CD4-positive, alpha-beta T cell treated with Interleukin-15 for 1 hour (primary cell): ENCODE measurements at places on chromosomes 3 and 15.

DNA sequence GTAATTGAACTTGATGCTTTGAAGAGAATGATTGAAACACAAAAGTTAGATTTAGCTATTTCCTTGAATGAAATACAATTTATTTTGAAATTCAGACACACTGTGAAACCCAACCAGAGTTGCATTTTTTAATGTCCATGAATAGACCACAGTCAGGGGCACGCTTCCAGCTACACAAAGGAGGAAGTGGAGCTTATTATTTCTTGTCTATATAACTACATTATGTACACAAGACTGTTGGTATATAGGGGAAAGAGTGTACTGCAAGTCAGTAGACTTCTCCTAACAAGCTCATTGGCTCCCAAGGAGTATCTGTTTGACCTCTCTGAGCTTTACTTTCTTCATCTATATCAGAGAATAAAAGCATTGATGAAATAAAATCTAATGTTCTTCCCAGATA is 326.2 kb downstream of the RYR3 start:
- DNase-seq = no peak

DNA sequence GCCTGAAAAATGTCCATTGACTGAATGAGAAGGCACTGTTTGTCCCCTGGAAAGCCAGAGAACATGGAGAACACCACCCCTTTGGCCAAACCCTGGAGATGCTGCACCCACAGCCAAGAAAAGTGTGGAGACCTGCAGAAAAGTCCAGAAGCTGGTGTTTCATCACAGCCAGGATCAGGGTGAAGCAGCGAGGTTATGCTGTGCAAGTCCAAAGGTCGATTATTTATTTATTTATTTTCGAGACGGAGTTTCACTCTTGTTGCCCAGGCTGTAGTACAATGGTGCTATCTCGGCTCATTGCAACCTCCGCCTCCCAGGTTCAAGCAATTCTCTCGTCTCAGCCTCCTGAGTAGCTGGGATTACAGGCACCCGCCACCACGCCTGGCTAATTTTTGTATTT is 5.5 kb upstream of the CTSH start:
- no peak for DNase-seq

GRCh38 chr15:40088929-40089755 is 19.5 kb downstream of the BMF start:
- no peak for DNase-seq

GRCh38 chr15:42282344-42282743 is 9.1 kb upstream of the TMEM87A start:
- no peak for DNase-seq

DNA sequence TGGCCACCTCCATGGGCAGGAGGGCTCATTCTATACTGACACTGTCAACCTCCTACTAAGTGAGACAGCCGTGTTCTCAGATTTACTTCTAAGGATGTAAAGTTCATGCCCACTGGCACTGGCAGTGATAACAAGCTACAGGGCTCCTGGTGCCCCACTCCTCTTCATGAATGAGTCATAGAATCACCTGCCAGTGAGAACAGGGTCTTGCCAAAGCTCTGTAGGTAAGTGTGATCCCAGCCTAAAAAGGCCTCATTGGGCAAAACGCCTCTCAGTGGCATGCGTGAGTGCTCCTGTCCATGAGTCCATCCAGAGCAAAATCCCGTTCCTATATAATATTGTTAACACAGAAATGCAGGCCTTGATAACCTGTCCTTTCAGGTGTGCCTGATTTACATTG is 17.4 kb downstream of the PXYLP1 start:
- DNase-seq = no peak

- DNase-seq = no peak
These were observed 457.5 kb upstream of the ALCAM start for GRCh38 chr3:104909198-104909597.

- DNase-seq = no peak
These were observed 12.8 kb downstream of the CPB1 start for GRCh38 chr3:148840451-148840850.

- no peak for DNase-seq
These were observed 1412.6 kb downstream of the ZPLD1 start for GRCh38 chr3:103847081-103848062.

- no peak for DNase-seq
These were observed 42.8 kb downstream of the MAP2K1 start for GRCh38 chr15:66429546-66429945.

DNA sequence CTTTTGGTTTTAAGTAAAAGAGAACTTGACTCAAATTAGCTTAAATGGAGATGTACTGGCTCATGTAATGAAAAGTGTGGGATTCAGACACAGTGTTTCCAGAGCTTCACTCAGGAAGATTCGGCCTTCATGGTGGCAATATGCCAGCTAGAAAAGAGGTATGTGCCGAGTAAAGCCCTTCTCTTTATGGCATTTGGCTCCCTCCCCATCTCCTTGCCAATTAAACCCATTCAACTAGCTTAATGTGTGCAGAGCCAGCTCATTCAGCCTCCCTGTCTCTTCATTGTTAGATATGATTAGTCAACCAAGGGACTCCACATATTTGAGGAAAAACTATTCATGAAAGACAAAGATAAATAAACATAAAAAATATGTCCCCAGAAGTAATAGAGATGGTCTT is 15.0 kb upstream of the TRANK1 start:
- DNase-seq = no peak

DNA sequence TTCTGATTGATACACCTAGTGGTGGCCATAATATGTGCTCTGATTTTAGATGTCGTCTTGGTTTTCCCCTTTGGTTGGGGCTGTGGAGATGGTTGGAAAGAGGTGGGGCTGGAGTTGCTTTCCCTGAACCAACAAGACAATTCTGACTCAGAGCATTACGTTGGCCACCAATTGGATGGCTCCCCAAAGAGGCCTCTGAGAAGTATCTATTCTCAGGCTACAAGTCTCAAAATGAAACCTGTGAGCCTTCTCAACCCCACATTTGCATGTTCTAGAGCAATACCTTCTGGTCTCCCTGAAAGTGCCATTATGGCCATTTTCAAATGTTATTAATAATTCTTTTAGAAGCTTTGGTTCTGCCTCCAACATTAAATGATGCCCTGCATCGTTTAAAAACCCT is 188.4 kb upstream of the WNT5A start:
- DNase-seq = no peak

GRCh38 chr3:76199382-76199781 is 414.0 kb upstream of the ZNF717 start:
- DNase-seq = no peak

- no peak for DNase-seq
These were observed 41.0 kb downstream of the SLCO2A1 start for GRCh38 chr3:133988631-133989161.

DNA sequence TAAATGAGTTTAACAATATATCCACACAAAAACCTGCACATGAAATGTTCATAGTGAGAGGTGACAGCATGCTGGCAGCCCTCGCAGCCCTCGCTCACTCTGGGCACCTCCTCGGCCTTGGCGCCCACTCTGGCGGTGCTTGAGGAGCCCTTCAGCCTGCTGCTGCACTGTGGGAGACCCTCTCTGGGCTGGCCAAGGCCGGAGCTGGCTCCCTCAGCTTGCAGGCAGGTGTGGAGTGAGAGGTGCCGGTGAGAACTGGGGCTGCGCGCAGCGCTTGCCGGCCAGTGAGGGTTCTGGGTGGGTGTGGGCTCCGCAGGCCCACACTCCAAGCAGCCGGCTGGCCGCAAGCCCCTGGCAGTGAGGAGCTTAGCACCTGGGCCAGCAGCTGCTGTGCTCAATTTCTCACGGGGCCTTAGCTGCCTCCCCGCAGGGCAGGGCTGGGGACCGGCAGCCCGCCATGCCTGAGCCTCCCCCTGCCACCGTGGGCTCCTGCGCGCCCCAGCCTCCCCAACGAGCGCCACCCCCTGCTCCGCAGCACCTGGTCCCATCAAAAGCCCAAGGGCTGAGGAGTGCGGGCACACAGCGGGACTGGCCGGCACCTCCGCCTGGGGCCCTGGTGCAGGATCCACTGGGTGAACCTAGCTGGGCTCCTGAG is 3.4 kb downstream of the CCDC13 start:
- no peak for DNase-seq

DNA sequence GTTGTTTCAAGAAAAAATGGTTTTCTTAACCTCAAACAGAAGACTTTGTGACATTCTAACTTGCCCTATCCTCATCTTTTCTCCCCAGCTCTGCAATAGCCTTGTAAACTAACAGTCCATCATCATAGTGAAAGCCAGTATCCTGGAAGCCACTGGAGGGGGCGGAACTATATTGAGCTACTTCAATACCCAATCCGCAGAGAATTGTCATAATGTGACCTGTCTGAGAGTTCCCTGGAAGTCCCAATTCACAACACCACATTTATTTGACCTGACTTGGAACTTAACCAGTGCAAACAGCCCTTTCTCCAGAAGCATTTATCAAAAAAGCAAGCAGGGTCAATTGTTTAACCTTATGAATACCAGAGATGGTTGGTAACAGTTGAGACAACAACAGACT is 747.6 kb upstream of the GRM7 start:
- no peak for DNase-seq

GRCh38 chr3:123279121-123279520 is 77.4 kb downstream of the SEC22A start:
- DNase-seq = no peak

DNA sequence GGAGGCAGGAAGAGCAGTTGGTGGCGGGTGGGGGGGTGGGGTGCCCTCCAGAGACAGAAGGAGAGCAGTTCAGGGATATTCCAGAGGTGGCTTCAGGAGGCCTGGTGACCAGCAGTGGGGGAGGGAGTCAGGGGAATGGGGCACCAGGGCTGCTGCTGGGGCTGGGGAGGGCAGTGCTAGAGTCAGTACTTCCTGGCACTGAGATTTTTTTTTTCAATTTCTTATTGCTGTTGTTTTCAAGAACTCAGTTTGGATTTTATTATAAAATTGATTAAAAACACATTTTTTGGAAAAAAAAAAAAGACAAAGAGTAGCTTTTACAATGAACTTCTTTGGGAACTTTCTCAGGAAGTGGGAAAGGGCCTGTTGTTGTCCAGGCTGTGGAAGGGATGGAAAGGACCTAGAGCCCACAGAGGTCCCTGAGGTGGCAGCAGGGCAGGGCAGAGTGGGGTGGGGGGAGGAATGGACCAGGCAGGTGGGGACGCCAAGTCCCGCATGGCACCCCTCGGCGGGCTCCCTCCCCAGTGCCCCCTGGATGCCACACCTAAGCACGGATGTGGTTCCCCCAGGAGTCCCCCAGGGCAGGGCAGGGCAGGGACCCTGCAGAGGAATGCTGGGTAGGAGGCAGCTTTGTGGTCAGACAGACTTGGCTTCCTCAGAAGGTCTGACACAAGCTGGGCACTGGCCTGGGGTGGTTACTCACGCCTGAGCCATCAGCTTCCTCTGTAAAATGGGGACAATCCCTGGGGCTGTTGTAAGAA is 8.5 kb upstream of the ANPEP start:
- DNase-seq = peak; percentile 63

DNA sequence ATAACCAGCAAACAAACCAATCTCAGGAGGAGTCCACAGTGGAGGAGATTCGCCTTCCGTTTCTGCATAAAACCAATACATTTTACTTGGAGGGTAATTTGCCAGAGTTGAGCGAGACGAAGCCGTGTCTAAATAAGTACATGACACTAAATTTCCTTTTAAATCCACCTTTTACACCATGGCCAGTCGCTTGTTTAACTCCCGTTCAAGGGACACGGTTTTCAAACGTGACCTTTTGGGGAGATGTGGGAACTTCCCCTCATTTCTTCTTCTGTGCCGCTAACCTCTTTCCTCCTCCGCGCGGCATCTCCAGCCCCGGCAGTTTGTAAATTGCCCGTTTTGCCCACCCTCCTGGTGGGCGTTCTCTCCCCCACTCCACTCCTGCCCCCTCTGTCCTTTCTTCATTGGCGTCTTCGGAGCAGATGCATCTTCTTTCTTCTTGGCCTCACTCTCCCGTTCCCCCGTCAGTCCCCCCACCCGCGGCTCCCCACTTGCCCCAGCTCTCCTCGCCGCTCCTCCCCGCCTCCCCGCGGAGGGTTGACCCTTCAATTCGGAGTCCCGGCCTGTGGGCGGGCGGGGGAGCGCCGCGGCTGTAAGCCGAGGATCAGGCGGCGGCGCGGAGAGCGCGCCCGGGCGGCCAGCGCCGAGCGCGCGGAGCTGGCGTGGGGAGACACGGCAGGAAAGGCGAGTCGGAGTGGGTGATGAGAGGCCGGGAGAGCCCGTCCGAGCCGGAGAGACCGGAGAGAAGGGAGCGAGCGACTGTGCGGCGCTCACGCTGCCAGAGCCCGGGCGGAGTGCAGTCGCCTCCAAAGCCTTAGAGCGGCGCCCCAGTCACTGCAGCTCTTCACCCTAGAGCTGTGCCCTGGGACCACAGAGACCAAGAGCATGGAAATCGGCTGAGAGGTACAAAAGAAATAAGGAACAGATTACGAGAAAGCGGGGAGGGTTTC is at the start of gene NLGN1:
Gene NLGN1 (plus strand): TSS at position 584 of the 950 bp plus-strand sequence.
- no peak for DNase-seq

DNA sequence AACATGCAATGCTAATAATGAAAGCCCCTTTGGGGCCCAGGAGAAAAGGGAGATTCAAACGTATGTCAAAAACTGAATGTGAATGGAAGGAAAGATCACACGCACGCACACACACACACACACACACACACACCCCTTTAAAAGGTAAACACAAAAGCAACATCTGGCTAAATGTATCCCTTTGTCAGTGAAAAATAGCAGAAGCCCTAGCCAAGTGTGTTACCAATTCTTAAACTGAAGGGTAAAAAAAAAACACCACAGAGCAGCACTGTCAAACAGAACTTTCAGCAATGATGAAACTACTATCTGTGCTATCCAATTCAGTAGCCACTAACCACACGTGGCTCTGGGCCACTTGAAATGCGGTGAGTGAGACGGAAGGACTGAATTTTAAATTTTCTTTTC is 4.9 kb downstream of the RFTN1 start:
- no peak for DNase-seq

- no peak for DNase-seq
These were observed 170.9 kb downstream of the EPHB1 start for GRCh38 chr3:134965865-134966481.

- DNase-seq = no peak
These were observed 543.1 kb downstream of the NTRK3 start for GRCh38 chr15:87713475-87713879.

GRCh38 chr3:125022206-125022605 is 33.6 kb downstream of the HEG1 start:
- DNase-seq = no peak

DNA sequence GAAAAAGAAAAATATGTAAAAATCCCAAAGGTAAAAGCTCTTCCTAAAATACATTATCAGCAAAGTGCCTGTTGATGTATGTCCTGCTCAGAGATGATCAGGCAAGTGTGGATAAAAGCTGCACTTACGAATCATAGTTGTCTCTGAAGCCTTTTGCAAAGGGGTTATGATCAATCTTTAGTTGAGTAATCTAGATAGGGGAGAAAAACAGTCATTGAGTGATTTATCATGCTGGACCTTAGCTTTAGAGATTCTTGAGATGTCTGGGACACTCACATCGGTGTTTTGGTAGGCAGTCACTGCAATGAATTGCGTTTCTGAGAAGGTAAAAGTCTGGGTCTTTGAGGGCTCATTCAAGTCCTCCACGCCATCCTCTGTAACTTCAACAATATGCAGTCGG is 3.7 kb downstream of the EOMES start:
- DNase-seq = no peak

GRCh38 chr3:901953-902778 is 190.7 kb upstream of the CNTN6 start:
- no peak for DNase-seq
